DMS79 treated with DMSO at 0.1 percent for 48 hours (cell line): ENCODE measurements at places on chromosomes 7 and 10.

- DNase-seq: peak; percentile 29
Observed at GRCh38 chr7:22726345-22726906, 574 bp upstream of the IL6 start.

DNA sequence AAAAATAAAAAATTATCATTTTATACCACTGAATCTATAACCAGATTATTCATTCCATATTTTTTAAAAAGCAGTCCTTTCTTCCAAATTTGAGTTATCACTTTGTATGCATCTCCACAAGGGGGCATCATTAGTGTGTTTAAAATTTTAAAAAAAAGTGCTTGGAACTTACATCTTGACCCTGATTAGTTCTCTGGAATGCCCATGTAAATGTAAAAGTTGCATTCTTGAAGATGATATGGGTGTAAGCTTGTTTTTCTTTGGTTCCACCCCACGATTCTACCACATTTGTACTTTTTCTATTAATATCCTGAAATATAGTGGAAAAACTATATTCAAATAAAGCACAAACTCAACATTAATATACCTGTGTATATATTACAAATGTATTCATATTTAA is 144.9 kb downstream of the ELAPOR2 start:
- no peak for DNase-seq

GRCh38 chr7:130396109-130396508 is 15.8 kb downstream of the CPA1 start:
- DNase-seq: peak; percentile 62

DNA sequence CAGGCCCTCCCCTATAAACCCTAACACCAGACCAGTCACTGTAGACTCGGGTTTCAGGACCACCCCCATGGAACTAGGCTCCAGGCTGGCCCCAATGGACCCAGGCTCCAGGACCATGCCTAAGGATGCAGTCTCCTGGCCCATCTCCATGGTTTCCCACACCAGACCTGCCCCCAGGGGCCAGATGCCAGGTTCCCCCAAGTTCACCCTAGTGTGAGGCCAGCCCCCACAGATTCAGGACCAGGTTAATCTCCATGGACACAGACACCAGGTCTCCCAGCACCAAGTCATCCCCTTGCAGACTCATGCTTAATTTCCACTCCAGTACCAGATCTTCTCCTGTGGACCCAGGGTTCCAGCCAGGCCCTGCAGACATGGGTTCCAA is 103.8 kb upstream of the LANCL2 start:
- no peak for DNase-seq

DNA sequence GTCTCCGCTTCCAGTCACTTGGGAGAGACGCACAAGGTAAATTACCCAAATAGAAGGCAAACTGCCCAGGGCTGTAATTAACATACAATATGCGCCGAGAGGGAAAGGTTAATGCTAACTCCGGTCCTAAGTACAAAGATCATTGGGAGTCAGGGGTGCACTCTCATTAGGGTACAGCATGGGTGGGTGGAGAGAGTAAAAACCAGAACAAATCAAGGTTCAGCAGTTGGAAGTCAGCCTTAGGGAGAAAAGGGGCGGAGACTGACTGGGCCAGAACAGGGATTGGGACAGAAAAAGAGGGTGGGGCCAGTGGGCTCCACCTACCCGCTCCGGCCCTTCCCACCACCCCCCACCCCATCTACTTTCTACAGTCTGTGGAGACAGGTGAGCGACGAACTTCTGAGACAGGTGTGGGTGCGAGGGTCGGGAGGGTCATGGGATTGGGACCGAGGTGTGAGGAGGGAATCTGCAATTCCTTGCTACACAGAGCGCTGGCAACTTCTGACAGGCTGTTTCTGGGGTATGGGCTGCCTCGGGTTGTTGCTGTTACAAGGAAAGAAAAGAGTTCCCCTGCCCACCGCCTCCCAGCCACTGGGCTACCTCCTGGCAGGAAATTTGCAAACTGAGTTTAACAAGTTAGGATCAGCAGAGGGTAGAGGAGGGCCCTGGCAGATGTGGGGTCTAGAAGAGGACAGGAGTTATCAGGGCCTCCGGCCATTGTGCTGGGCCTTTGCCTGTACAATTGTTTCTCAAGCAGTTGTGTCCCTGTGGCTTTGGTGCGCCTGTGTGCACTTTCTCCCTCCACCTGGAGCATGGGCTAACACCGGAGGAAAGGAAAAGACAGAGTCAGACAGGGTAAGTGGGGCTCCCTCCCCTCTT is at the start of gene TMEM139:
Gene TMEM139, plus strand, starts transcription at position 368 of the 879 bp plus-strand sequence. CDS start 1,000 bp downstream, outside the sequence.
- no peak for DNase-seq

DNA sequence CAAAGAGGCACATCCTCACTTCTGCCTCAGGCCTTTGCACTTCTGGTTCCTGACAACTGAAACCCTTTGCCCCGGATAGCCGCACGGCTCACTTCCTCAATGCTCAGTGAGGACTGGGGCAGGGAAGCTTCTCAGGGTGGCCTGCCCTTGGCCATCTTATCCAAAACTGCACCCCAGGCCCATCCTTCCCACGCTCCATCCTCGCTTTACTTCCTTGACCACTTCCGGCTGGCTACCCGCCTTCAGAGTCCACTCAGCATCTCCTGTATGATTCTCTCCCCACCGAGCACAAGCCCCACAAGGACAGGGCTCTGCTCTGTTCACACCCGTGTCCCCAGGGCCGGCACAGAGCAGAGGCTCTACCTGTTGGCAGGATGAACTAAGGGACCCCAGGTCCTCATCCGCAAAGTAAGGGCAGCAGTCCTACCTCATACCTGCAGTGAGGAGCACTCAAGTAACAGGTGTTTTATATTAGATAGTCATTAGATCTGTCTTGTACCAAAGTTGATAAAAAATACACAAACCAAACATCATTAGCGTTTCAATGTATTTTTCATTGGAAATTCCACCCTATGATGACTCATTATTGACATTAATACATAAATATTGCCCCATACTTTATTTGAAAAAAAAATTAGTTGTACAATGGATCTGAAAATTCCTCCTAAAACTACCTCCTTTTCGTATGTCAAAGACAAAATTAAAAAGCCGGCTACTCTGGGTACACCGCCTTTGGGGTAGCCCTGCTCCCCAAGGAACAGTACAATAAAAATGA is 35.0 kb downstream of the GNA12 start:
- no peak for DNase-seq

GRCh38 chr7:148787571-148788295 is 89.0 kb downstream of the CUL1 start:
- no peak for DNase-seq

DNA sequence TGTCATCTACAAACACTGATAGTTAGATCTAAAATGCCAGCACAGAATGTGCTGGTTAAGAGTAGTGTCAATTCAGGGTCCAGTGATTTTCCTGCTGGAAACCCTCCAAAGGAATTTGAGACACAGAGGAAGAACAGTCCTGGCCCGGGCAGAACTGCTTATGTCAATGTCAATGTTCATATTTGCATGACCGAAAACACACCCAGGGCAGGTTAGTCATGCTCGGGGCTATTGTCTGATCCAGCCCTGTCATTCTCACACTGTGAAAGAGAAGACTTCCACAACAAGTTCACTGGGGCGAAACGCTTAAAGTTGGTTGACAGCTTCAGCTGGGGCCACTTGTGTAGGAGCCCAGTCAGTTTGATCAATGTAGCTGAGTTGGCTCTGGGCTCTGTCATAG is 139.3 kb downstream of the C1GALT1 start:
- peak; percentile 36 for DNase-seq

DNA sequence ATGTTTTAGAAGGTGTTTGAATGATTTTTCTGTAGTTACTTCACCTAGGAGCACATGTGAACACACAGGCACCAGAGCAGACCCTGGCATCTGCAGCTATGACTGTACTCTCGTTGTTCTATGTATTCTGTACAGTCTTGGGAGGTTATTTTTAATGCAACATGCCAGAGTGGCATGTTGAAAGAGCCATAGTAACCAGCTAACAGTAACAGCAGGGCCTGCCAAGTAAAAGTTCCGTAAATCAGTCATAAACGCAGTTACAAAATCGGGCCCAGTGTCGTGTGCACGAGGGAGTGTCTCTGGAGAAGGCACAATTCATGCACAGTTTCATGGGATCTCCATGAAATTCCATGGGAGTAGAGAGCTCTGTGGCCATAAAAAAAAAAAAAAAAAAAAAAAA is 108.3 kb upstream of the CDK6 start:
- DNase-seq: no peak

- no peak for DNase-seq
Observed at GRCh38 chr10:92219559-92219958, 71.3 kb downstream of the CPEB3 start.

DNA sequence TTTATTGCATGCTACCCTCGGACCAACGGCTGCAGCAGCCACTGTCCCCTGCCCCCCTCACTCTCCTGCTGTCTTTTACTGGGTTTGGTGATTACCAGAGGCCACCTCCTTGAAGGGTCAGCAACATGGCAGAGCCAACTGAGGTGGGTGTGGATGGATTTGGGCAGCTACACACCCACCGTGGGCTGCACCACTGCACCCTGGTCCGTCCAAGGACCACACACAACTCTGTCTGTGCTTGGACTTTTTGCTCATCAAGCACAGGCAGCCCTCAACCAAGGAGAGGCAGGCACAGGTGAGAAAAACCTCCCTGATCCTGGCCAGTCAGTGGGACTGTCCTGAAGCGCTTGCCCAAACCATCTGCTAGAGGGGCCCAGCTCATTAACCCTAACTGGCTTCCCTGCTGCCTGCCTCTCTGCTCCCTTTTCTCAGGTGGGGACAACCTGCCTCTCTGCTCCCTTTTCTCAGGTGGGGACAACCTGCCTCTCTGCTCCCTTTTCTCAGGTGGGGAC is 239.5 kb upstream of the PITRM1 start:
- DNase-seq: no peak

DNA sequence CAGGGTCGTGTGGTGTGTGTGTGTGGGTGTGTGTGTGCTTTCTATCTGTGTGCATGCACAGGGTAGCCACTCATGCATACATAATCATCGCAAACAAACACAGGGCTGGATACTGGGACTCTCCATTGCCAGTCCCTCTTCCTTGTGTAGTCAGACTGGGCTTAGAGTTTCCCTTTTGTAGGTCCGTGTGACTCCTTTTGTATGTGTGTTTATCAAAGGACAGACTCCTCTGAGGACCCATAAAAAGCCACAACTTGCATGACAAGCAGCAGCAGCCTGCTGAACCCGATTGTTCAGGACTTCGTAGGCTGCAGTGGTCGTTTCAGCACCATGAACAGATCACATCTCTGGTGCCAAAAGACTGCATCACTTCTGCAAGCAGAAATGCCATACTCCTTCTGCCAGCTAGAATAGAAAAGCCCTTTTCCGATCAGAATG is 895 bp downstream of the VSTM2A start:
- DNase-seq: peak; percentile 86

DNA sequence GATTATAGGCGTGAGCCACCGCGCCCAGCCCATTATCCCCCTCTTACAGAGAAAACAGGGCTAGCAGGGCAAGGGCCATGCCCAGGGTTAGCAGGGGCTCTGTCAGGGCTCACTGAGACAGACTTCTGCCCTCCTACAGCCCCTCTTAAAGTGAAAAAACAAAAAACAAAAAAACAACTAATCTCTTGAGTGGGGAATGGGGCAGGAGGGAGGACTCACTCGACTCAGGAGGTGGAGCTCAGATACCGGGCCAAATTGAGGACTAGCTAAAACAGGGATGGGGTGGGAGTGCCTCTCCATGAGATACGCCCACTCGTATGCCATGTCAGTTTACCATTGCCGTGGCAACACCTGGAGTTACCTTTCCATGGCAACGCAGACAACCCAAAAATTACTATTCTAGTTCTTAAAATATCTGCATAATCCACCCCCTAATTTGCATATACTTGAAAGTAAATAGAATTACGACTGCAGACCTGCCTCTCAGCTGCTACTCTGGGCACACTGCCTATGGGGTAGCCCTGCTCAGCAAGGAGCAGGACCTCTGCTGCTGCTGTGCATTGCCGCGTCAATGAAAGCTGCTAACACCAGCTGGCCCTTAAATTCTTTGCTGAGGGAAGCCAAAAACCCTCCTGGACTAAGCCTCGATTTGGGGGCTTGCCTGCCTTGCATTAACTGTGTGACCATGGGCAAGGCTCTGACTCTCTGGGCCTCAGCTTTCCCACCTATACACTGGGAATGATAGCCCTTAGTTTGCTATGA is 13.4 kb downstream of the SSC4D start:
- DNase-seq: no peak

DNA sequence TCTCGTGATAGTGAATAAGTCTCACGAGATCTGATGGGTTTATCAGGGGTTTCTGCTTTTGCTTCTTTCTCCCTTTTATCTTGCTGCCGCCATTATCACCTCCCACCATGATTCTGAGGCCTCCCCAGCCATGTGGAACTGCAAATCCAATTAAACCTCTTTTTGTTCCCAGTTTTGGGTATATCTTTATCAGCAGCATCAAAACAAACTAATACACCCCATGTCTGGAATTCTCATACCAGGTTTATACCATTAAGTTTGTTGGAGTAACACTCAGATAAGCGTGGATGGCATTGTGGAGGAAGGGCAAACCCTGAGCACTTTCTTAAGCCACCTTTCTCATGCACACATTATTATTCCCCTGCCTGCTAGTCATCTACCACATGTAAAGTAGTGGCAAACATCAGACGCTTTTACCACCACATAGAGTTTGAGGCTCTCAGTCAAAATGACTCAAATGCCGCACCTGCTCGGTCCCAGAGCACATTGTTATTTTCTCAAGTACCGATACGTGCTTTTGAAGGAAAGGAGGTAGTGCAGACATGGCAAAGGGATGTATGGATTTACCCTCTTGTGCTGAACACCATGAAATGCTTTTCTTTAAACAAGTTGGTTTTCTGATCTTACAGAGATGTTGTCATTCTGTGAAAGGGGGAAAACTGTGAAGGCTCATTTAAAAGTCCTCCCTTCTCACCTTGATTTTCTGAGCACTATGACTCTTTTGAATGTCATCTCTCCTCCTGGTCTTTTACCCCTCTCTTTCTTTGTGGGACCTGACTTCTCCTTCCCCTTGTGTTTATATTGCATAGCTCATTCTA is 429.7 kb downstream of the EXOC4 start:
- peak; percentile 54 for DNase-seq

GRCh38 chr10:92923416-92923815 is 75.1 kb downstream of the EXOC6 start:
- DNase-seq: no peak

DNA sequence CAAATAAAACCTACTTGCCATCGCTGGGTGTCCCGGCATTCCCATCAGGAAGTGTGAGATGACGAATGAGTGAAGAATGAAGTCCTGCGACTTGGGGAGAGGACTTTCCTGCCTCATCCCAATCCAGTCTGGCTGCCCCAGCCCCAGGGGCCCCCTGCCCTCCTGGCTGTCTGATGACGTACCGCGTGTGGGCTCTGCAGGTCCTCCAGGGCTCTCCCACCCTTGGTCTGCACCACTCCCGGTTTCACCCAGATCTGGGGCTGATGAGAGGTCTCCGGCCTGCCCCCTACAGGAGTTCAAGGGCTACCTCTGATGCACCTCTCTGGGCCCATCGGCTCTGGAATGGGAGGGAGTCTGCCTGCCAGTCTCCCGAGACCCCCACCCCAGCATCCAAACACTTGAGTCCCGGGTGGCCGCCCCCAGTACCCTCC is 9.8 kb downstream of the ATP6V1F start:
- DNase-seq: no peak
